Natural killer cell (primary cell): ENCODE measurements at places on chromosomes 16 and 17.

GRCh38 chr17:21019976-21020586 is 22.7 kb downstream of the USP22 start:
- peak; percentile 61 for DNase-seq

DNA sequence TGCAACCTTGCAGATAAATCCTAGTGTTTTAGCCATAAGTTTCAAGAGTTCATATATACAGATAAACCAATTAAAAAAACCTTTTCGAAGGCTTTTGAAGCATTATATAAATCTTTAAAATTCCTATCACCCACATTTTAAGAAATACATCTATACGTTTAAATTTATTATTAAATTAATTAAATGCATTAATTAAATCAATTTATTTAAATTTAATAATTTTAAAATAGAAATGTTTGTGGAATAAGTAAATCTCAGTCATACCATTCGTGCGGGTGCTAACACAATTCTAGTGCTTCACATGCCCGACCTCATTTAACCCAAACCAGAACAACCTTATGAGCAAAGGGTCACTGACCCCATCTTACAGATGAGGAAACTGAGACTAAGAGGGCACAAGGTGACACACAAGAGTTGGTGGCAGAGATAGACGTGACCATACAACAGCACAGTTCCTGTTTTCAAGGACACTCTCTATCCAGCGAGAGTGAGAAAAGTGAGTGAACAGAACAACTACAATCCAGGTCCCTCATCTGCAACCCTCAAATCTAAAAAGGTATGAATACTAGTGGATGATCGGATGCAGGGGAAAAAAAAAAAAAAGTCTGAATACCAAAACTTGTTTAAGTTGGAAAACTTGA is 1.4 kb downstream of the NSMCE1 start:
- DNase-seq = no peak

DNA sequence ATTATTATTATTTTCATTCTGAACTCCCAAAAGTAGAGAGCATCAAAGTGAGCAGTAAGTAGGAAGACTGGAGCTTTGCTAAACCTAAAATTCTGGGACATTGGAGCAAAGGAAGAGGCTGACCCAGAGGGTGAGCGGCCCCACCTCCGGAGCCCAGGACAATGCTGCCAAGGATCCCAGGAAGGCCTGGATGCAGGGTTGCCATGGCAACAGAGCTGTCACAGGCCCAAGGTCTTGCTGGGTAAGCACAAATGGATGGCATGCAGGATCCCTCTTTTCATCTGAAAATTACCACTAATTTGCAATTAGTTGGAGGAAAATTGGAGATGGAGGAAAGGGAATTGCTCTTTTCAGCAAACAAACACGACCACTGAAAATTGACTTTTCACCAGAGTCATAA is 457.9 kb upstream of the CDH5 start:
- DNase-seq = no peak

GRCh38 chr17:82787081-82787848 is 35.4 kb downstream of the TBCD start:
- DNase-seq = no peak

DNA sequence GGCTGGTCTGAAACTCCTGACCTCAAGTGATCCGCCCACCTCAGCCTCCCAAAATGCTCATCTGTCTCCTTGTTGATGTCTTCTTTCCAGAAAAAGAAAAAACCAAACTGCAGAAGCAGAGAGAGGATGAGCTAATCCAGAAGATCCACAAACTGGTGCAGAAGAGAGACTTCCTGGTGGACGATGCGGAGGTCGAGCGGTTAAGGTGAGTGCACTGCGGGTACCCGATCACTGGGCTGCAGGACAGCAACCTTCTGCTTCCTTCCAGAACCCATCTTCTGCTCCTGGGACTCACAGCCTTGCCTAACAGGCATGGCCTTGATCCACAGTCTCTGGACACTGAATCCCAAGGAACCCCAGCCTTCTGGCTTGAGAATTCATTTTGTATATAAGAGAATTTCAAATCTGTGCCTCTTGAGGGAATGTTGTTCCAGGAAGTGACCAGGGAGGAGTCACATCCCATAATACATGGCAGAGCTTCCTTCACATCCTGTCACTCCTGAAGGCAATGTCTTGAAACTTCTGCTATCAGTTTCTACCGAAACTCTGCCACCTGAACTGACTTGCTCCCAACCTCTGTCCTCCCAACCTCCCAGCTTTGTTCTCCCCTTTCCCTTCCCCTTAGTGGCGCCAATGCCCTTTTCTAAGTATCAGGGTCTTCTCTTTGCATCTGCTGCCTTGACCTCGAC is 61.7 kb downstream of the MARF1 start:
- DNase-seq = no peak

DNA sequence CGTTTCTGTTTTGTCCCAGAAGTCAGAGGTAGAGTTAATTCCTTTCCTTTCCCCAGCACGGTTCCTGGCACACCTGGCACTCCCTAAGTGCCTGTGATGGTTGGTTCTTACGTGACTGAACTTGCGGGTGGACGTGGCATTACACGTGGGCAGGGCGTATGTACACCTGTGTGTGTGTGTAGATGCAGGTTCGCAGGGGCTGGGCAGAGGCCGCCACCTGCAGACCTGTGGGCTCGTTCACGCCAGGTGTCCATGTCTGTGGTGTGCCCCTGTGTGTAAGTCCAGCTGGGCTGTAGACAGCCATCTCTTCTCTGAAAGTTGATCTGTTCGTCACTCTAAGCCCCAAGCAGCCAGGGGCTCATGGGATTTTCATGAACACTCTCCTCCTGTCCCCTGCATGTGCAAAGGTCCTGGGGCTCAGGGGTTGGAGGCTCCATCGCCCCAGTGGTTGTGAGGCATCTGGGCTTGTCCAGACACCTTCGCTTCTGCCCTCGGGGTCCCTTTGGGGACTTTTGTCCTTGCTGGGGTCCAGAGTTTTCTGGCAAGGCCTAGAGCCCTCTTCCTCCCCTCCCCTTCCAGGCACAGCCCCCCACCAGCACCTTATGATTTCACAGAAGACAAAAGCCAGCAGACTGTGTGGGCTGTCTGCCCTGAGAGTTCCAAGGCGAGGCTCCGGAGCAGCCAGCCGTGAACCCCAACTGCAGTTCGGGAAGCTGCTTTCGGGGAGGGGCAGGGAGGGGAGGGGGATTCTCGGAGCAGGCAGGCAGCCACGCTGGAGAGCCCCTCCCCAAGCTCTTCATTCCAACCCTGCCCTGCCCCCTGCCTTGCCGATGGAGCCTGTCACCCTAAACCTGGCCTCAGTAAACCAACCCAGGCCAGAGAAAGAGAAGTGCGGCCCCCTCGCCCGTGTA is 5.4 kb upstream of the FSCN2 start:
- no peak for DNase-seq

GRCh38 chr17:27446569-27447301 is 9.5 kb upstream of the KSR1 start:
- DNase-seq = no peak

GRCh38 chr17:27559506-27560481 is 71.2 kb upstream of the LGALS9 start:
- DNase-seq = no peak

DNA sequence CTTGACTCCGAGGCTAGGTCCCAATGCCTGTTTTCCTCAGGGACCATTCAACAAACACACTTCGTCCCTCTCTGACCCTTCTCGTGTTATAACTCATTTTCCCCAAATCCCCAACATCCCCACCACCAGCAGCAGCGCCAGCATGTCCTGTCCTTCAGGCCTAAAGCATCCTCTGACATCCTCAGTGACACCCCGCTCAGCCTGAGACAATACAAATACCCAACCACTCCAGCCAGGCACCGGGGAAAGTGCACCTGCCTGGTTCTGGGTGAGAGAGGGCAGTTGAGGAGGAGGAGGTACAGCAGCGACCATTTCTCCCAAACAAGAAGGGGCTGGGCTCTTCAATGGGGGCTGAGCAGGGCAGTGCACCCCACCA is 4.7 kb downstream of the MNT start:
- no peak for DNase-seq

DNA sequence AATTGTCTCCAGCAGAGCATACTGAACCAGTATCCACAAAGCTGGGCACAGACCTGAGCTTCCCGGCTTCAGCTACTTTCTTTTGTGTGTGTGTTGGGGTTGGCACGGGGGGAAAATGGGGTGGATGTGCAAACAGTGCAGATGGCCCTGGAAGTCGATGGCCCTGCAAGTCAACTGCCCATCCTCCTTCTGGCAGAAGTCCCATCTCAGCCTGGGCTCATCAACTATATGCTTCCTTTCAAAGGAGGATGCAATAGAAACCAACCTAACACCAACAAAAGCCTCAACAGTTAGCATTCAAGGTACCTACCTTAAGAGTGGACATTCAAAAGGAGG is 55.7 kb downstream of the SOX9 start:
- DNase-seq = no peak

- no peak for DNase-seq
Measured at GRCh38 chr16:64375391-64375980, 746.4 kb downstream of the CDH11 start.
